ENCODE measurements at places on chromosomes 5 and 9.
A peak's percentile ranks its signal among the peaks of the same experiment; 100 is the strongest.

DNA sequence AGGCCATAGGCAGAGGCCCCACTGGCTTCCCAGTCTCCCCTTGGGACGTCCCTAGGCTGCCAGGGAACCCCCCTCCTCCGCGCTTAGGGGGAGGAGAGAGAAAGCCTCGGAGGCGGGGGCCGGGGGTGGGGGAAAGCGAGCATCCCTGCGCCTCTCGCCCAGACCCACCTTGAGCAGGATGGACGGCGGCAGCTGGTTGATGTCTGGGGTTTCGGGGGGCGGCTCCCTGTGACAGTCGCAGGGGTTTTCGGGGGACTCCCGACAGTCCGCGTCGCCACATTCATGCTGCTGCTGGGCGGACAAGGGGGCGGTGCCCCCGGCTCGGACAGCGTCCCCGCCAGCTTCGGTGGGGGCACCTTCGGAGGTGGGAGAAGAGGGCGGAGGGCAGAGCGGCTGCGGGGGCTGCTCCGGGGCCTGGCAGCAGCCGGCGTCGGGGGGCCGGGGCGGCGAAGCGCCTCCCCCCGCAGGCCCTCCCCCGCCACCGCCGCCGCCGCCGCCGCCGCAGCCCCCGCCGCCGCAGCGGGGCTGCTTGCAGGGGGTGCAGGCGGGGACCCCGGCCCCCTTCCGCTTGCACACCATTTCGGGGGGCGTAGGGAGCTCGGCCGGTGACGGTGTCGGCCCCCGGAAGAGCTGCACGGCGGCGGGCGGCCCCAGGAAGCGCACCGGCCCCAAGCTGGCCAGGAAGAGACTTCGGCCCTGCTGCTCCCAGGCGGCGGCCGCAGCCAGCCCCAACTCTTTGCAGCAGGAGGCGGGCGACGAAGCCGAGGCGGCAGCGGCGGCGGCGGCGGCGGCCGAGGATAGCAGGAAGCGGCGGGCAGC is 1.2 kb downstream of the FBXL17 start:
- DNase-seq = peak; percentile 75

DNA sequence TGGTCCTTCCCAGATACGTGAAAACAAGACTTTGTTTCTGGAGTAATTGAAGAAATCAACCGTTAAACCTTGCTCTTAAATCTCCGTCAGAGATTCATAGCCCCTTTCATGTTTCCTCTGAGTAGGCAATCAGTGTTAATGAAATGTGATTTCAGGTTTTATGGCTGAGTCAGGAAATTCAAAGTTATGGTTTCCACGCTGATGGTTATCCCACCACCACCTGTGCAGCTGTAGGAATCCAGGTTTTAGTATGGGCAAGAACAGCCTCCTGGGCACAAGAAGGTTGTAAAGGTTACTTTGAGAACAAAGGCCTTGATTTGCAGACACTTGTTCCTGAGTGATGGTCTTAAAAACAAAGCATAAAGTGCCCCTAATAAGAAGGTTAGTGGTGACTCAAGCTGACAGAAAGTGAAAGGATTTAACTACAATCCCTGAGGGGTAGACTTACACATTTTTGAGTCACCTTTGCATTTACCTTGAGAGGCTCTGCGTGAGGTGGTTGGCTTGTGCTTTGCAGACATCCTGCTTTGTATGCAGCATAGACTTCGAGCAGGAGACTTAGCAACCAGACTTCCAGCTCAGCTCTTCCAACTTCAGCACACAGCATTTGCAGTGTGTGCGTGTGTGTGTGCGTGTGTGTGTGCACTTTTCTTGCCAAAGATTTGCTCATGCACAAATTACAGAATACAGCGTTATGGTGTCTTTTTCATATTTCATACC is 159.6 kb downstream of the TLE4 start:
- DNase-seq = peak; percentile 23

DNA sequence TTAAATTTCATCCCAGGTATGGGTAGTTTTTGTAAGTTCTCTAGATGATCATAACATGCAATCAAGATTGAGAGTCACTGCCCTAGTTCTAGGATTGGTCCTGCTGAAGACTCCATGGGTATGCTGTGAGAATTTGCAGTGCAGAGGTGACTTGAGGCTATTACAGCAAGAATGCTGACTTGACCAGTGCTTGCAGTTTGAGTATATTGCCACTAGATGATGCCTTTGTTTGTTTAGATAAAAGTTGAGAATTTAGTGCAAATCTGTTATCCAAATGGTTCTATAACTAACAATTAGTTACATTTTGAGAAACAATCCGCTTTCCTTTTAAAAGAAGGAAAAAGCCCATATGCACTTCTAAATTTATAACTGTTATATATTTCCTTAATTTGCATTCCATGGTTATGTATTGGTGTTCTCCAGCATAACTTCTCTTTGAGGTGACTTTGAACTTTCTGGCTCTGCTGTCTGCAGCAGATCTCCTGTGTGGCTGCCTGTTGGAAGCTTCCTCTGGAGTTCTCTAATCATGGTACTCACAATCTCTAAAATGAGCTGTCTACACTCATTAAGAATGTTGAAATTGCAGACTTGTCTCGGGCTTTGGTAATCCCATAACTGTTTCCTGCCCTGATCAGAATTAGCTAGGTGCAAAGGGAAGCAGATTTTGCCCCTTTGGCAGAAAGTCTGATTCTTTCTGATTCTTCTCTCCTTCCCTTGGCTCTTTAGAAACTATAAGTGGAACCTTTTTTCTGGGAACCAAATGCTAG is 24.9 kb downstream of the MELK start:
- no peak for DNase-seq

DNA sequence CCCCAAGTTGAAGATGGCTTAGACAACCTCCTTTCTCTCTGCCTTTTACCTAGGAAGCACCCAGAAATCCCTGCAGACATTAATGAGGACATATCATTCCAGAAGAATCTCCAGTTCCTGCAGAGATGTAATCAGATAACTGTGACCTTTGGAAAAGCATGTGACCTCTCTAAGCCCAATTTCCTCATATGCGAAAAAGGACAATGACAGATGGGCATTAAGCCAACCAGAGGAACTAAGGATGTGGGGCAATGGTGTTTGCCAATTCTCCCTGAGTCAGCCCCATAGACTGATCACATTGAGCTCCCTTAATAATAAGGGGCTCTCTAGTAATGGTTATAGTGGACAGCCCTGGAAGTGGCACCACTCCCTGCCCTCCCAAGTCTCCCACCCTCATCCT is 10.1 kb upstream of the FOXI1 start:
- no peak for DNase-seq

GRCh38 chr9:118170032-118170955 is 466.1 kb downstream of the TLR4 start:
- peak; percentile 7 for DNase-seq

DNA sequence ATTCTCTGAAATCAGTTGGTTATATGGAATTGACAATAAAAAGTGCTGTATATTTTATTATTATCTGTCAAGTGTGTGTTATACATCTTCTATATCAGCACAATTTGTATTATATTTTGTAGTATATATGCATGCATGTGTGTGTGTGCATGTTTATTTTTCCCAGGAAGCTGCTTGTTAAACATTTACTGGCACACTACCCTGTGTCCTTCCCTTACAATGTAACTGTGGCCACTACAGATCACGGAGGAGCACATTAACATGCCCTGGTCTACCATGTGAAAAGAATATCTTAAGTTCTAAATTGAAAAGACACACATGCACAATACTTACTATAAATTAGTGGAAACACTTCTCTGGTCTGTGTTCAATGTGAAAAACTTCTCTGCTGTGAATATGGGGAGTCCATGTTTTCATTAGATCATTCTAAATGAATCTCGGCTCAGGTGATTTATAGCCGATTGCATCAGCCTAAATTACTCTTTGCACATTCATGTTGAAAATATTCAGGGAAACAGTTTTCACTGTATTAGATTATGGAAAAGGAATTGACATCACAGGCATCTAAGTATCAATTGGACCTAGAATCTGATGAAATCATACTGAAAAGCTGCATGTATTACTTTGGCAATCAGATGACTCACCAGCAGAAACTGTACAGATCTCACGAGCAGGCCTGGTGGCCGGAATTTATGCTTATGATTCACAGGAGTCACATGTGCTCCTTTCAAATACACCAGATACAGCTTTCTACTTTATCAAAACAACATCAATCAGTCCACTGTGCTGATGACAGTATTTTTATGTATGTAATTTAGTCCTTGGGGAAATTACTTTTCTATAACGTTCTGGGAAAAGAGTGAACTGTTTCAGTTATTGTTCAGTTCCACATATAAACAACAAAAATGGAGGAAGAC is 39.4 kb downstream of the LURAP1L start:
- peak; percentile 6 for DNase-seq

DNA sequence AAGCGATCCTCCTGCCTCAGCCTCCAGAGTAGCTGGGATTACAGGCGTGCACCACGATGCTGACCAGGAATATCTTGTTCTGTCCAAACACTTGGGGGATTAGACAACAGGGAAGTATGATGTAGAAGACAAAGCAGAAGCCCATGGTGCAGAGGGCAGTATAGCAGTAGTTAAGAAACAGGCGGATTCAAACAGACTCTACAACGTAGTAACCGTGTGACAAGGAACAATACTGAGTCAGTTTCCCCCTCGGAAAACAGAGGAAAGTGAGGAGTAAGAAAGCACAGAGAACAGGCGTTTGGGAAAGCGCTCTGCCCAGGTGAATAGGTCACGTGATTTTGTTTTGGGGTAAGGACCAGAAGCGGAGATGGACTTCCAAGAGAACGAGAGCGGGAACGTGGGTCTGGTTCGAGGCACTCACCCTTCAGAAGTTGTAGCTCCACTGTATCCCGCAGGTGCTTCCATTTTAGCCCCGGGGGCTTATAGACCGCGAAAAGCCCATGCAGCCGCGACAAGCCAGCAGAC is 306 bp downstream of the TRUB2 start:
- DNase-seq = no peak

- no peak for DNase-seq
Observed at GRCh38 chr5:17228821-17229291, 11.4 kb downstream of the BASP1 start.

DNA sequence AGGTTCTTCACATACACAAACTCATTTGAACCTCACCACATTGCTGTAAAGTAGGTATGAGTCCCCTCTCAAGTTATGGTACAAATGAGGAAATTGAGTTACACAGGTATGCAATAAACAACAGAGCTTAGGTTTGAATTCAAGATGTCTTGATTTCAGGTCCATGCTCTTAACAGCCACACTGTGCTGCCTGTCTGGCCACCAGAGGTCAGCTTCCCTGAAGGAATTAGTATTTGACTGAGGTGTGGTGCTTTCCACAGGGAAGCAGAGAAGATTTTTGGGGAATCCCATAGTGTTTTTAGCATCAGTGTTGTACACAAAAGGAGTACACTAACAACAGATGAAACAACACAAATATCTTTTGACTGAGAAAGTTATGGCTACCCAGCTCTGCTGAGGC is 94.4 kb upstream of the ITGA1 start:
- peak; percentile 39 for DNase-seq

DNA sequence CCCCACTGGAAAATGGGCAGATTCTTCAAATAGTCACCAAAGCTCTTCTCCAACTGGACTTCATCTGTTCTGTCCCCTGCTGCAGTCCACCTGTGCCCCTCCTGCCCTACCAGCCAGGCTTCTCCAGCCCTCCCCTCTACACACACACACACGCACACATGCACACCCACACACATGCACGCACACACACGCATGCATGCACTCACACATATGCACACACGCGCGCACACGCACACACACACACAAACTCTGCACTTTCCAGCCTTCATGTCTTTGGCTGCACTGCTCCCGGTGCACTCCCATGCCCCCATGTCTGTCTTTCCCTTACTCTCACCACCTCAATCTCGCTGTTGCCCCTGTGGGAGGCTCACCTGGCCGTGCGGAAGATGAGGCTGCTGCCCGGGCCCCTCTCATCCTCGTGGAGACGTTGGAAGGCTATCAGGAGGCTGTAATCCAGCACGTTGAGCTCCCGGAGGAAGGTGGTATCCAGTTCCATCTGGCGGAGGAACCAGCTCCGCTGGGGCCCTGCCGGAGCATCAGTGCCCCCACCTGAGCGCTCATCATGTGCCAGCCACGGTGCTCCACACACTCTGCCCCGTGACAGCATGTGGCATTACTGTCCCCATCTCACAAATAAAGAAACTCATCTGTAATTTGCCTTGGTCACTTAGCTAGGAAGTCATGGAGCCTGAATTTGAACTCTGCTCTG is 5.7 kb downstream of the PIP5KL1 start:
- no peak for DNase-seq

GRCh38 chr5:180071531-180072255 is at the start of gene RNF130:
Gene RNF130 (minus strand): TSS chr5:180071759. CDS start chr5:180071702, 57 bp downstream.
- peak; percentile 93 for DNase-seq

GRCh38 chr9:32590476-32590875 is 17.5 kb upstream of the NDUFB6 start:
- no peak for DNase-seq

Measured in activated CD4-positive, alpha-beta T cell treated with anti-CD3 and anti-CD28 coated beads for 36 hours (primary cell).